Putamen (tissue), 1 donor: ENCODE measurements at places on chromosomes 1 and 21.

DNA sequence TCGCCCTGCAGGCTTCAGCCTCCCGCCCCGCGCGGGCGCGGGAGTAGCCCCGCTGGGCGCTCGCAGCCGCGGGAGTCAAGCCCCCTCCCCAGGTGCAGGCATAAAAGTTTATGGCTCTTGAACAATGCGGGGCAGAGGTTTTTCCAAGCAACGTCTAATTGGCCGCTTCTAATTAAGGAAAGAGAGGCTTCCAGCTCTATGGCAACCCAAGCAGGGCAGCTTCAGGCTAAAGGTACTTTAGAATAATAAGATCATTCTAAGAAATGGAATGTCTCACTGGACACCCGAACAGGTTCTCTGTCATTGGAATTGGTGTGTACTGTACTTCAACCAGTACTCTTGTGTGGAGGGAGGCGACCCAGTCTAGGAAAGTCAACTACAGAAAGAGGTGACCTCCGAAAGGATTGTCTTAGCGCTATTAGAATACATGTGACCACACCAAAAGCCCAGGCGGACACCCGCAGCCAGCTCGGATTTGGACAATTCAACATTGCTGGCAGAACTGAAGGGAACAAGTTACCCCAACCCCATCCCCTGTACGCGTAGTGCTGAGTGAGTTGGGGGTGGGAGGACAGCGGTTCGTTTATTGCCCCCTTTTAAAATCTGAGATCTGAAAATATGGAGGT, 12.5 kb downstream of the NR5A2 start:
- DNase-seq: no peak

DNA sequence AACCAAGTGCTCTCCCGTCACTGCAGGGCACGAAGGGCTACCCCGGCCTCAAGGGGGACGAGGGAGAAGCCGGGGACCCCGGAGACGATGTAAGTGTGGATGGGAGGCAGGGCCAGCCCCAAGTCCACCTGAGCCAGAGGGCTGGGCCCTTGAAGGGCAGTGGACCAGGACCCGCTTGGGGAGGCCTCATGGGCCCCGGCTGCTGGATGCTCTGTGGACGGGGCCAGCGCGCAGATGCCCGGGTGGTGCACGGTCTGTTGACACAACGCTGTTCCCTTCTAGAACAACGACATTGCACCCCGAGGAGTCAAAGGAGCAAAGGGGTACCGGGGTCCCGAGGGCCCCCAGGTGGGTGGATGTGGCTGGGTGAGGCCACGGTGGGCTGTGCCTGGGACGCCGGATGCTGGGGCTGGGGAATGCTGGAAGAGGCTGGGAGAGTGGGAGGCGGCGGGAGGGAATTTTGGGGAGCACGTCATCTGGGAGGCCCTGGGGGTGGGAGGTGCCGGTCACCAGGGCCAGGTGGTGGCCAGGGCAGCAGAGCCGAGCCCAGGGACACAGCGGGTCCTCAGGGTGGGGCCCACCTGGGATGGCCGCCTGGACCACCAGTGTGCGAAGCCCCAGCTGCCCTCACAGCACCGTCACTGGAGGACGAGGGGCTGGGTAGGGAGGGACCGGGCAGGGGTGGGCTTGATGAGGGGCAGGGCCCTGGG, 17.5 kb downstream of the COL6A1 start:
- no peak for DNase-seq

- no peak for DNase-seq
Measured at GRCh38 chr21:19853709-19854575, 1144.3 kb upstream of the NCAM2 start.

- no peak for DNase-seq
Measured at GRCh38 chr1:232276651-232277050, 353.3 kb downstream of the SIPA1L2 start.

DNA sequence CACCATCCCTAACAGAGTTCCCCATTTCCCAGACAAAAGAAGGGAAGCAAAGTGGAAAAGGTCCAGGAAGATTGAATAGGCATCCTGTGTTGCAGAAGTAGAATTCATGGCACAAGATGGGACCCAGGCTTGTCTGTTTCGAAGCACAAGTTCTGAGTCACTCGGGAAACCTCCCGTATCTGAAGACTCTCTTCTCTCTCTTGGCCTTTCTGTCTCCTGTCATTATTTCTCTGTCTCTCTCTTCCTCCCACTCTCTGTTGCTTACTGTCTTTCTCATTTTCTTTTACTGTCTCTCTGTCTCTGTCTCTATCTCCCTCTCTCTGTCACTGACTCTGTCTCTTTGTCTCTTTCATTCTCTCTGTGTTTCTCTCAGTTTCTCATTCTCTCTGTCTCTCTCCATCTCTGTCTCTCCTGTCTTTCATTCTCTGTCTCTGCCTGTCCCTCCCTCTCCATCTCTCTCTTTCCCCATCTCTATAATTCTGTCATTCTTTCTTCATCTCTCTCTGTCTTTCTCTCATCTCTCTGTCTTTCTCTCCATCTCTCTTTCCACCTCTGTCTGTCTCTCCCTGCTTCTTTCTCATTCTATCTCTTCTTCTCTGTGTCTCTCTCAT, 23.7 kb downstream of the RNF187 start:
- DNase-seq: no peak

DNA sequence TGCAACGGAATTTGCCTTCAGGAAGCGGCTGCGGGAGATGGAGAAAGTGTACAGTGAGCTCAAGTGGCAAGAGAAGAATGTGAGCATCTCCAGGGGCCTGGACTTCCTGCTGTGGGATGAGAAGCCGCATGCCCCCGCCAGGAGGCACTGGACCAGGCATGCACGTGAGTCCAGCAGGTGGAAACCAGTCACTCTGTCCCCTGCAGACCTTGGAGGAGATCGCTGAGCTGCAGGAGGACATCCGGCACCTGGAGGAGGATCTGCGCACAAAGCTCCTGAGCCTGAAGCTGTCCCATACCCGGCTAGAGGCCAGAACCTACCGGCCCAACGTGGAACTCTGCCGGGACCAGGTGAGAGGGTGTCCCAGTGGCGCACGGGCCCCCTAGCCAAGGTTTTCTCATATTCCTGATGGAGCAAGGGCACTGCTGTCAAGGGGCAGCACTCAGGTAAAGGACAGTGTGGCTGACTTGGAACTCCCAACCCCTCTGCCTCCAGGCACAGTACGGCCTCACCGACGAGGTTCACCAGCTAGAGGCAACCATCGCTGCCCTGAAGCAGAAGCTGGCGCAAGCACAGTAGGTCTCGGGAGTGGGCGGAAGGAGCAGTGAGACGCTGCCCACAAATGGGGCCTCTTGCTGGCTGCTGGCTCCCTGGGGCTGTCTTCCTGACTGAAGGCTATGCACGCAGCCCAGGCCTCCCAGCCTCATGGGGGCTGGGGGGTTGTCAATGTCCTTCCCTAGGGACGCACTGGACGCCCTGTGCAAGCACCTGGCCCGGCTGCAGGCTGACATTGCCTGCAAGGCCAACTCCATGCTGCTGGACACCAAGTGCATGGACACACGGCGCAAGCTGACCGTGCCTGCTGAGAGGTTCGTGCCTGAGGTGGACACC, 1.2 kb upstream of the ADPRS start:
- DNase-seq: no peak

GRCh38 chr1:47440599-47441081, 2.8 kb downstream of the FOXD2 start:
- no peak for DNase-seq

GRCh38 chr1:8599646-8600212, 217.7 kb downstream of the RERE start:
- DNase-seq: no peak
